ENCODE measurements at places on chromosomes 6 and 20. TPM values are rescaled to one million over a fixed set of nuclear protein-coding genes. Genes with fewer than 3 reads are reported as not detected.

HRH3 gene
- total RNA-seq: 0.31 TPM

HDGFL1 gene
- total RNA-seq: not detected

BMP6 gene
- 3.4 TPM for total RNA-seq

PTCRA gene
- total RNA-seq: not detected

HSD17B8 gene
- 4.4 TPM for total RNA-seq

SLC22A23 gene
- total RNA-seq: 96.7 TPM

PDE7B gene
- total RNA-seq: 6.6 TPM

PSORS1C1 gene
- not detected for total RNA-seq

PPIL6 gene
- total RNA-seq: 24.1 TPM

RBM38 gene
- total RNA-seq: 8.5 TPM

EFCAB8 gene
- not detected for total RNA-seq

Data from parietal lobe (tissue), 2 donors.